ENCODE measurements at places on chromosomes 12 and 14.

- DNase-seq, result peak; percentile 98
Measured at GRCh38 chr14:78029601-78030372, 140.4 kb upstream of the NRXN3 start.

- no peak for DNase-seq
Measured at GRCh38 chr12:46535376-46535775, 162.8 kb upstream of the SLC38A2 start.

DNA sequence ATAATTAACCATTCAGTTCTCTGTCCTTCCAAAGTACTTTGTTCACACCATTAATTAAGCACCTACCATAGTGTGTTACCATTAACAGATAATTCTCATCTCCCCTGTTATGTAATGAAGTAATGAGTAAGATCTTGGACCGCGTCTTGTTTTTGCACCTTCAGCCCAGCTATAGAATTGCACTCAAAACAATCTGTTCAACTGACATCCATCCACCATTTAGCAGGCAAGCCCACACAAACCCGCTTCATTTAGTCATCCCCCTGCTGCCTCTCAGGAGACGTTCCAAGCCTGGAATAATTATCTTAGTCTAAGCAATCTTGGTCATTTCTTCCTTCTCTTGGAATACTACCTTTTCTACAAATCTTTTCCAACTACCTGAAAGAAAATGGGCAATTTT, 74.4 kb downstream of the DUSP16 start:
- no peak for DNase-seq

DNA sequence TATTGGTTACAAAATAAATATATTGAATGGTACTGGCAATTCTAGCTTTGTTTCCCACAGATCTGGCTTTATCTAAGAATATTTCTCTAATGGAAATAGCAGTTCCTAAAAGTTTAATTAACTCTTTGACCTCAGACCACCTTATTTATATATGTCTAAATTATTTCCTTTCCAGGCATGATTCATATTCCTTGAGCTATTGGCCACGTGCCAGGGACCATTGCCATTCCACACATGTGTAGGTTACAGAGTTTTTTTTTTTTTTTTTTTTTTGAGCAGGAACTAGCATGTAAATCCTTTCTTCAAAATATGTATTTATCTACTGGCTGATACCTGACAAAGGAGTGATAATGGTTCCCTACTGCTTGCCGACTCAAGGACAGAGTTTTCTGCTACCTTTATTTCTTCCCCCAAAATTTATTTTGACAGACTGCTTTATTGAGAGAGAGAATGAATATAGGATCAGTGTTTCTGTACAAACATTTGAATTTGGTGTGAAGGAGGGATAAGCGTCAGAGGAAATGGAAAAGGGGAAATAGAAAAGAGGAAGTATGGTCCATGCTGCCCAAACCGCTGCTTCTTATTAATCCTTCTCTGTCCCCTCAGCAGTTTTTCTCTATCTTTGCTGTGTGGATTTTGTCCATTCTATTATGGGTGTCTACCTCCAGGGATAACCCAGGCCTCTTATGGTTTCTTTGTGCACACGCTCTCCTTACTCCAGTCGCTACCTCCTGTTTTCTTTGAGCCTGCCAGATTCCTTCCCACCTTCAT, 36.4 kb downstream of the PDE3A start:
- DNase-seq, result peak; percentile 60

DNA sequence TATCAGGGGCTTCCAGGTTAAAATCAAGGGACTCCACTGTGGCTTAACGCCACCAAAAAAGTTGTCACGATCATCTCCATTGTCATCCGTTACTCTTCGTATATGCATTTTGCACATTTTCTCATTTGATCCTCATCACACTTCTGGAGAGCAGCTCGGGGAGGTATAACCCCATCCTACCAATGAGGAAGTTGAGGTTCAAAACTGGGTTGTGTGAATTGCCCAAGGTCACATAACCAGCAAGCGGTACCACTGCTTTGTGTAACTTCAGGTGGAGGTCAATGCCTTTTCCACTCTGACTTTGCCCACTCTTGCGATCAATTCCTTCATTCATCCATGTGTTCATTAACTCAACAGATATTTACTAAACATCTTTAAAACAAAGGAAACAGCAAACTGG, 71.1 kb upstream of the CCND2 start:
- no peak for DNase-seq

DNA sequence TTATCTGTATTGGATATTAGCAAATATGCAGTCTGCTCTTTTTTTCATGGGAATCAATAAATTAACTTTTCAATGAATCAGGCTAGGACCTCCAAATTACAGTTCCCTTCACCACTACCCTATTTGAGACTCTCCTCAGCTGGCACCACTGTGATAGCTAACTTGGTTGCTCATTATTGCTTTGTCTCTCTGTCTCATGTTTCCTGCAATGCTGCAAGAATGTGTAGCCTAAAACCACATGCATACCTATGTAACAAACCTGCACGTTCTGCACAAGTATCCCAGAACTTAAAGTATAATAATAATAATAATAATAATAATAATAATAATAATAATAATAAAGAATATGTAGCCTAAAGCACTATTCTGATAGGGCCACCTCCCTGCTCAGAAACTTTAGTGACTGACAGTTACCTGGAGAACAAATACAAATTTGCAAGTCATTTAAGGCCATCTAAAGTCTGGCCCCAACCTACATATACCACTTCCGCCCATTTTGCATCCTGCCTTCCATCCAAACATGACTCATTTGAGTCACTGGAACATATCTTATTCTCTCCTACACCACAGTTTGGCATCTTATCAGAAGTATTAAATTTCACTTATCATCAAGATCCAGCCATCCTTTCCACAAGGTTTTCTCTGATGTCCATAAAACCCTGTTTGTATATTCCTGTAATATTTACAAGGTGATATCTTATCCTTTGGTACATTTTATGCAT, 215.1 kb downstream of the LRRK2 start:
- DNase-seq, result no peak

DNA sequence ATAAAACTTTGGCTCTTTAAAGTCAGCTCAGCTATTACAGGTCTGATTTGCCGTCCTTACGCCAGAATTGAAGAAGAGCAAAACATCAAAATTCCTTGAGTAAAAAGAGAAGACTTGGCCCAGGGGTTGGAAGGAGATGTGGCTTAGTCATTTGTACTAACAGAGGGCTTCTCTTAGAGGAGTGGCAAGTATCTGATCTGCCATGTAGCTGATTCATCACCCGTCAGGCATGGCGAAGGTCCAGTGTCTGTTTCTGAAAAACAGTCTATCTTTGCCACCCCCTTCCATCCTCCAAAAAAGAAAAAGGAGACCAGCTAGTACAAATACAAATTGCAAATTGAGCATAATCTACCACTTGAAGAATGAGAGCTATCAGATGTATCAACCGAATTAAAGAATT, 91.9 kb downstream of the RAD52 start:
- DNase-seq, result no peak

DNA sequence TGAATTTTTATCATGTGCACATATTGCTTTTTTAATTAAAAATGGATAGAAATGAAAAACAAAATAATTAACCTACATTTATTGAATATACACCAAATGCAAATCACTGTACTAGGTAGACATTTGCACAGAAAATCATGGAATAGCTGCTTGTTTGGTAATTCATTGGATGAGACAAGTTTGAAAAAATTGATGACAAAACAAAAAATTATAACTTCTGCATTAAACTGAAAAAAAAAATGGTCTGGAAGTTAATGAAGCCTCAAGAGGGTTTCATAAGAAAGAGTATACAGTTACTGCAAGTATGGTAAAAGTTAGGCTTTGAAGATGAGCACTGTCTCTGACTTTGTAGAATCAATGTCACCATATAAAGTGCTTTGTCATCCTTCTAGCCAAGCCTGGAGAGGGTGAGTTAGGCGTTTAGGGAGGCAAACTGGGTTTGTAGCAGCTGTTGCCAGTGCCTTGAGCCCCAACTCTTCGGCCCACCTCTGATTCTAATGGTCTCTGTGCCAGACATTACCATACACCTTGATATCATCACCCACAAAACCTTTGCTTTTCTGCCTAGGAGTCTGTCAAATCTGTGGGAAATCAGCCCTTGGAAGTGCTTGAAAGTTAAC, 291.1 kb upstream of the CLEC14A start:
- no peak for DNase-seq

DNA sequence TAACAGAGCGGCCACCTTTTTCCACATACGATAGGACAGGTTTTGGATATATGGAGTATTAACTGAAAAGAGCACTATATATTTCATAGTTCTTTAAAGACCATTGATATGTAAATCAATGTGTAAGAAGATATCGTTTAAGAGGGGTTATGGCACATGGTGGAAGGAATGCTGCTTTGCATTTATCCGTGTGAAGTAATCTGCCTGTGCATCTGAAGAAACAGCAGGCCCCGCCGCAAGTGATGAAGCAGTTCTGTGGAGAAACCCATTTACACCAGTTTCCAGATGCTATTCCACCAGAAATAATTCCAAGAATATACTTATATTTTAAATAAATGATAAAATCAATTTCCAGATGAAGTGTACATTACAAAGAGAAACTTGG, 72.4 kb downstream of the BICD1 start:
- no peak for DNase-seq

GRCh38 chr14:68788996-68789820, 3.7 kb downstream of the ZFP36L1 start:
- peak; percentile 86 for DNase-seq

- peak; percentile 47 for DNase-seq
Measured at GRCh38 chr12:94242901-94243300, 94.5 kb downstream of the PLXNC1 start.

DNA sequence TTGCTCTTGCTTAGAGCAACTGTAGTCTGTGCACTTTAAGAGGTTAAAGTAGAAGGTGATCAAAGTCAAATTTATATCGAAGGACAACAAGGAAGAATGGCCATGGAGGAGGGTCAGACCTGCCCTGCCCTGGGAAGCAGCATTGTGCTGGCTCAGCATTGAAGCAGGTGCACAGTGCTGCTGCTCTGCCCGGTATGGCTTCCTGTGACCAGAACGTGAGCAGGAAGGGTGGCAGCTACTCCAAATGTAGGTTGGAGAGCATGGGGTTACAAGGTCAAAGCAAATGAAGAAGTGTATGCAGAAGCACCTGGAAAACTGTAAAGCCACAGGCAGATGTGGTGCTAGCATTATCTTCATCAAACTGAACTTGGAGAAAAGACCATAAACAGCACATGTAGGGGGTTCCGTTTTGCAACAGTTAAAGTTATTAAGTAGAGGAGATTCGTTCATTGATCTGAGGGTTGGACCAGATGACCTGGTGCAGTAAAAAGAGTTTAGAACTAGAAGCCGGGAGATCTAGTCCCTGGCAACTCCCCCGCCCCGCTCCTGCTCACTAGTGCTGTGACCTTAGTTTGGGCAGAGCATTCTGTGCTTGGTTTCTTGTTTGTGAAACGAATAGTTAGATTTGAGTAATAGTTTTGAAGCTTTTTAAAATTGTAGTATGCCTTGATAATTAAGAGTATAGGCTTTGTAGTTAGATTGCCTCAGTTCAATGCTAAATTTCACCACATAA, 84.2 kb downstream of the SCN8A start:
- DNase-seq, result peak; percentile 20

GRCh38 chr12:122421821-122422729, at the start of gene CLIP1:
Gene CLIP1, minus strand, starts transcription at chr12:122422669. Its CDS starts 42,217 bp downstream, at chr12:122380452.
- peak; percentile 85 for DNase-seq

DNA sequence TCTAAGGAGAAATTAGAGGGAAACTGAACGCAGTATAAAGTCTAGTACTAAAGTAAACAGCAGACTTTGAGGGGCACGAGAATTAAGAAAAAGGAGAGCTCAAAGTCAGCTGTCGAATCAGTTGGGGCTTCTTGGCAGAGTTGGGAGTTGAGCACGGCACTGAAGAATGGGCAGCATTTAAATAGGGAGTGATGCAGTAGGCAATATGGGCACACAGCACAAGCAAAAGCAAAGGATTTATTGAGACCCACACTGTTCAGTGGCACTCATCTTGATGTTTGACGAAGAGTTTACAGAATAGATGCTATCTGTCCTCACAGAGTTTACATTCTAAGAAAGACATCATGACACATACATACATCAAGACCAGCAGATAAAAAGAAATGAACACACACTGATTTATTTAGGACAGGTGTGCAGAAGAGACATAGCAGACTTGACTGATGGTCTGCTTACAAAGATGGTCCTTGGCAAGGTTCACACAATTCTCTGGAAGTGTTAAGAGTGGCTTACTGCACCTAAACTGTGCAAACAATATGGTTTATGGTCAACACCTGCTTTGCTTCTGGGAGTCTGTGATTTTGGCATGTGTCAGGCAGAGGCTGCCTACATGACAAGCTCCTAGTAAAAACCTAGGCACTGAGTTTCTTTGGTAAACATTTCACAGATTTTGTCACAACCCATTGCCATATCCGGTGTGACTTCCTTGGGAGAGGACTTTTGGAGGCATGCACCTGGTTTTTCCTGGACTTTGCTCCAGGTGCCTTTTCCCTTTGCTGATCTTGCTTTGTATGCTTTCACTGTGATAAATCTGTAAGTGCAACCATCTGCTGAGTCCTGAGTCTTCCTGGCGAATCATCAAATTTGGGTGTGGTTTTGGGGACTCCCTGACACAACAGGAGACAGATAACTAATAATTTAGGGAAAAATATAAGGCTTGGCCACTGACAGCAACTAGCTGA, 26.3 kb downstream of the ALKBH1 start:
- DNase-seq, result peak; percentile 94

GRCh38 chr14:24941719-24942118, 108.2 kb downstream of the STXBP6 start:
- DNase-seq, result peak; percentile 95

DNA sequence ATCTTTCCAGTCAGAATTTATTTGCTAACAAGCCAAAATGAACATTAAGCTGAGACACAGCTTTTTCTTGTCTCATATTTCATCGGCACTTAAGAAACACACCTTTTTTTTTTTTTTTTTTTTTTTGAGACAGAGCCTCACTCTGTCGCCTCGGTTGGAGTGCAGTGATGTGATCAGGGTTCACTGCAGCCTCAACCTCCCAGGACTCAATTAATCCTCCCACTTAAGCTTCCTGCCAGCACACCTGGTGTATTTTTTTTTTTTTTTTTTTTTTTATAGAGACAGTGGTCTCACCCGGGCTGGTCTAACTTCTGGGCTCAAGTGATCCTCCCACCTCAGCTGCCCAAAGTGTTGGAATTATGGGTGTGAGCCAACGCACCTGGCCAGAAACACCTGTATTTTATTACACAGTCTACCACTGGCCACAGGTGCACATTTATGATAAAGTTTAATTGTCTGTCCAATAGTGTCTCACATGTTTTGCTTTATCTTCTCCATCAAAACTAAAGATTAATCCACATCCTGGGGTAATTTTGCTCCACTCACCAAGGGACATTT, 62.7 kb downstream of the C2CD5 start:
- DNase-seq, result peak; percentile 73

DNA sequence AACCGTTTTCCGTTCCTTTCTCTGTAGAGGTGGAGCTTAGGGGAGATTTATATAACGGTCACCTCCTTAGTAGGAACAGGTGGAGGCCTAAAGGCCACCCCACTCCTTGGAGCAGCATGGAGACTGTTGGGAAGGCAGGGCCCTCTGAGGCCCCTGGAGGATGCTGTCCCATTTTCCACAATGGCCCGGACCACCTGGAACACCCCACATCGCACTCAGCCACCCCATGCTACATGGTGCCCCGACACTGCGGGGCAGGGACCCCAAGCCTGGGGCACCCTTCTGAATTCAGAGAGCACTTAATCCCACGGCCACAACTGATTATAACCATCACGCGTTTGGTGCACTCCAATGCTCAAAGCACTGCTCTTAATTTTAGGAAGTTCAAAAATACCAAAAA, 41.4 kb downstream of the C14orf132 start:
- no peak for DNase-seq

- no peak for DNase-seq
Measured at GRCh38 chr14:56417173-56417572, 162.4 kb upstream of the TMEM260 start.

Data from NCI-H69 (cell line).